NCI-H1417 treated with DMSO at 0.1 percent for 48 hours (cell line): ENCODE measurements at places on chromosomes 3 and 15.

DNA sequence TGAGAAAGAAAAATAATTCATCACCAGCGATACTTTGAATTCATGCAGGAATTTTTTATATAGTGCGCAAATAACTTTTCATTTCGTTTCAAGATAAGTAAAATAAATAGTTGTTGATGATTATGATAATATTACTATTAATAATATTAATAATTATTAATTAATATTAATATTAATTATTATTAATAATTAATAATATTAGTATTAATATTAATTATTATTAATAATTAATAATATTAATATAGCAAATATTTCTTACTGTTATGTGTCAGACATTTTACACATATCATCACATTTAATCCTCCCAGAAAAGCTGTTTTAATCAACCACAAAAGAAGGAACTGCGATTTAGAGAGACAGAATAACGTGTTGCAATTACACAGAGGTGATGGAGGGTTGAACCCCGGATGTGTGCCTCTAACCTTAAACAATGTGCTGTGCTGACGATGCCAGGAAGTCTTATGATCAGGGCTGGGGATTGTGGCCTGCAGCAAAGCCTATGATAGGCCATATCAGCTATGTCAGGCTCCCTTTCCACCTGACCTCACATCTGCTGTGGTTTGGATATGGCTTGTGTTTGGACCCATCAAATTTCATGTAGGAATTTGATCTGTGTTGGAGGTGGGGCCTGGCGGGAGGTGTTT is 263.5 kb upstream of the NR2F2 start:
- no peak for DNase-seq

GRCh38 chr3:111071257-111072030 is at the start of gene NECTIN3:
Gene NECTIN3 (plus strand): TSS chr3:111071816. CDS start chr3:111072018, 202 bp downstream.
- no peak for DNase-seq

- DNase-seq, result no peak
Observed at GRCh38 chr3:85584779-85585356, 626.1 kb downstream of the CADM2 start.

- no peak for DNase-seq
Observed at GRCh38 chr15:98580572-98580971, 67.8 kb upstream of the IGF1R start.

- DNase-seq, result no peak
Observed at GRCh38 chr3:149448331-149448831, 26.1 kb upstream of the TM4SF4 start.

DNA sequence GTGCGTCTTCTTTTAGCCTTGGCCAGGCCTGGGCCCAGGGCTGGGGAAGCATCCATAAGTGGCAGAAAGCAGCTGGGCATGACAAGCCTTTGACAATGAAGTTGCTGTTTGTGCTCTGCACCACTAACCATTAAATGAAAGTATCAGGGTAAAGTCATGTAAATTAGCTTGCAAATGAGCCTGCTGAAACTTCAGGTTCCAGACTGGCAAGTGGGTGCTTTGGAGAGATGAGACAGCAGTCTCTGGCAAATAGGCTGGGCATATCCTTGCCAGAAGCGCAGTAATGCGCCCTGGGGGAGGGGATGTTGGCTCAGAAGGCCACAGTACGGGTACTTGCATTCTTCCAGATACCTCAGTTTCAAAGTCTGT is 40.7 kb downstream of the RAB6B start:
- no peak for DNase-seq

GRCh38 chr3:37279856-37280255 is 105.5 kb upstream of the LRRFIP2 start:
- DNase-seq, result no peak

DNA sequence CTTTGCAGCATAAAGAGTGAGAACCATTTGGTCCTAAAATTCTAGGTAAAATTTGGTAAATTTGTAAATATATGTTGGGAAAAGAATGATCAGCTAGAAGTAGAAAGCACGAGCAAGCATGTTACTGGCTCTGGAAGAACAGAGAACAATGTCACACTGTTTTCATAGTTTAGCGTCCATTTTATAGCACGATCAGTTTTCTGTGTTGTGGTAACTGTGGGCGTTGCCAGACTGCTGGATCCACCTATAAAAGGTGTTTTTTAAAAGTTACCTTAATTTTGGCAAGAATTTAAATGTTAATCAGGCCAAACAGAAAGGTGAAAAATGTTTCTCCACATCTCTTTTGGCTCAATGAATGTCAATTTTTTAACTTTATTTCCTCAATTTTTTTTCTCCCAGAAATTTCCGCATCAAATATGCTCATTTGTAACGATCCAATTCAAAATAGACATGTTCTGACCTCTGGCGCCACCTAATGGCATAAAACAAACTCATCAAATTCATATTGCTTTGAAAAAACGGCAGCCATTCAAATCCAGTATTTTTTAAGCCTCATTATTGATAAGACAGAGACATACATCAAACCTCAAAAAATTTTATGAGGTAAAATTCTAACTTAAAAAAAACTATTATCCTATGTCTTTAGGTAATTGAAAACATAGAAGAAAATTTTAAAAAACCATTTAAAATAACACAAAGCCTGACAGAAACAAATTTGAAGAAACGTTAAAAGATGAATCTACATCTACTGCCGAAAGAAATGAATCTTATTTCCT is 5.5 kb upstream of the GP5 start:
- peak; percentile 24 for DNase-seq

GRCh38 chr3:166304584-166304983 is 467.4 kb upstream of the BCHE start:
- no peak for DNase-seq

- no peak for DNase-seq
Observed at GRCh38 chr3:171526869-171527268, 66.7 kb upstream of the TNIK start.
